ENCODE measurements at places on chromosomes 6 and 20. TPM values are rescaled to one million over a fixed set of nuclear protein-coding genes. Genes with fewer than 3 reads are reported as not detected.

DNA sequence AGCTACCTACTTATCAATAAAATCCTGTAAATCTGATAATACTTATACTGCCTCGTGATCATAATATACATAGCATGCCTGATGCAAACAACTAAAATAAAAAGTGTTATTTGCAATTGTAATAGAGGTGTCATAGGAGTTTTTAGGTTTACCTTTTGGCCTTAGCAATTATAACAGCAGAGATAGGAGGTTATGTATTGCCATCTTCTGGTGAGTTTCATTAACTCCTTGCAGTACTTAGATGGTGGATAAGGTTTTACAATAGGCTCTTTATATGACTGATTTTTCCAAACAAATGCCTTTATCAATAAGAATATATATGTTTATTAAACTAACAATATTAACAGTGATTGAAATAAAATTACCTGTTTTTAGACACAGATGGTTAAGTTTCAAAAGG lies 27.8 kb upstream of the MYCT1 start:
- H3K4me3 ChIP-seq: no peak overlapping the region
- no peaks in the 10 kb centered on the region for H3K4me1 ChIP-seq
- no peaks in the 10 kb centered on the region for H3K27me3 ChIP-seq
- no peaks in the 10 kb centered on the region for H3K36me3 ChIP-seq
- no peak overlapping the region for H3K27ac ChIP-seq
- DNase-seq: no peak

DNA sequence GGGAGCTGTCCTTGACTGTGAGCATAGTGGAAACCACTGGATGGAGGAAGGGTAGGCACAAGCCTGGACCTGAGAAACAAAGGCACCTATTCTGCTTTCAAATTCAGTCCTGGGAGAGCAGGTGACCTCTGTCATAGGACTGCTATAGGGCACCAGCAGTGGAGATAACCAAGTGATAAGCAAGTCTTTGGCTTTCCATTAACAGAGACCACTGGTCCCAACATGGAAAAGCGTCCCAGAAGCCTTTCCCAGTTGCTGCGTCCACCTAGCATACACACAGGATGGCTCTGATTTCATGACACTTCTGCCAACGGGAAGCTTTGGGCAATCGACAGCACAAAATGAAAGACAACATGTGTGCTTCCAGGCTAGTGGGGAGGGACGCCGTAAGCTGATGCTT lies 8.9 kb downstream of the SLC22A3 start:
- H3K4me3 ChIP-seq: no peak overlapping the region
- no peak for DNase-seq
- no peak overlapping the region for H3K27ac ChIP-seq
- no peaks in the 10 kb centered on the region for H3K27me3 ChIP-seq
- no peaks in the 10 kb centered on the region for H3K4me1 ChIP-seq
- no peaks in the 10 kb centered on the region for H3K36me3 ChIP-seq

DNA sequence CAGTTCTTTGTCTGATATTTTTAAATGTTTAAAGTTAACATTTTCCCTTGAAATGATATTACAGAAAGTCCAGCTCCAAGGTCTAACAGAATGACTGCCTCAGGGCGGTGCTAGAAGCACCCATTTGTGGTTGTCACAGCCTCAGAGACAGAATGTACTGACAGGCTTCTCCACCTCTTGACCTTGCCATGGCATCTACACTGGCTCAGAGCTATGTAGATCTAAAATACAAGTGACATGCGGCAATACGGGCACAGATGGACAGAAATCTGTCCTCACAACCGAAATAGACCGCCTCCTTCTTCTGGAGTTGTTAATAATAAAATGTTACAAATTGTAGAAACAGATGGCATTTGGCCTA lies 167.2 kb upstream of the THEMIS start:
- H3K4me3 ChIP-seq: no peak overlapping the region

The ZHX3 gene
- total RNA-seq: 5.9 TPM

The RNF144B gene
- total RNA-seq: 9.8 TPM
